Stimulated activated CD4-positive, alpha-beta T cell treated with anti-CD3 and anti-CD28 coated beads, Interleukin-15, amount 100 ng/mL, for 1 hour (primary cell): ENCODE measurements at places on chromosomes 16 and 17.

- no peak for DNase-seq
Observed at GRCh38 chr17:54662978-54663876, 237.4 kb upstream of the TOM1L1 start.

GRCh38 chr17:50326831-50327364, 19.0 kb upstream of the XYLT2 start:
- DNase-seq = no peak

GRCh38 chr17:986322-986929, 6.8 kb upstream of the NXN start:
- DNase-seq = no peak

DNA sequence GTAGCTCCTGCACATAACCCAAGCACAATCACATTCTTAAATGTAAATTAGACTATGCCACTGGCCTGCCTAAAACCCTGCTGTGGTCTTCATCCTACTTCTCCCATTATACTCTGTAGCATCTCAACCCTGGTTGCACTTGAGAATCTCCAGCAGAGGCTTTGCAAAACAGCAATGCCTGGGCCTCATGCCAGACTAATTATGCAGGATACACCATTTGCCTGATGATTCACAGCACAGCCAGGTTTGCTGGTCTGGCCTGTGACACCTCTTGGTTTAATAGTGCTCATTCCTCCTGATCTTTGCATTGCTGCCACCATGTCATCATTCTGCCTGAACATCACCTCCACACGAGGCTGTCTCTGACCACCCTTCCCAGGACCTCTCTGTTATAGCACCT, 491.9 kb upstream of the TOM1L1 start:
- DNase-seq = no peak

GRCh38 chr16:88558457-88559442, 11.5 kb upstream of the ZC3H18 start:
- no peak for DNase-seq

DNA sequence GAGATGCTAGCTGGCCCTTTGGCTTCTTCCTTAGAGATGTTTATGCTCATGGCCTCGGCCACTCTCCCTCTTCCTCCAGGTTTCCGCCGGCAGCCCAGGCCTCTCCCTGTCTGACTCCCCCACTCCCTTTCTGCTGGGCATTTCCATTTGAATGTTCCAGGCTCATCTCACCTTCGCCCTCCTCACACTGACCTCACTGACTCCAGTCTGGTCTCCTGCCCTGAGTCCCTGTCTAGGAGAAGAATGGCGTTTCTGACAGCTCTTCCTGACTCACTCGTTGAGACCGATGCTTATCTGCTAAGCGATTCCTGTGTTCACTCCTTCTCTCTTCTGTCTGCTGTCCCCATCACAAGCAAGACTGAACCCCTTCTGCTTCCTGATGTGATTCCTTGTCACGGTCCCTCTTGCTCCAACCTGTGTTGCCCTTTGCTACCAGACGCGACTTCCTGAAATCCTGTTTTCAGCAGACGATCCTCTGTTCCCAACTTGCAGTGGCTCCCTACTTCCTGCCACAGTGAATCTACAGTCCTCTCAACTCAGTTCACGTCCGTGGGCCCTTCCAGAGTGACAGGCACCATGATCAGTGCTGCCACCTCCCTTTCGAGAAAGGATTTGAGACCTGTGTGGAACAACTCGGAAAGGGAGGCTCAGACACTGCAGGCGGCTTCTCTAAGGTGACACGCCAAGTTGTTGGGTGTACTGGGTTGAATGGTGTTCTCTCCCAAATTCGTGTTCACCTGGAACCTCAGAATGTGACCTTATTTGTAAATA, 176.4 kb downstream of the MSI2 start:
- DNase-seq = no peak

- DNase-seq = no peak
Observed at GRCh38 chr17:79799538-79800324, 2.9 kb upstream of the CBX8 start.

GRCh38 chr17:72452286-72453173, 331.7 kb downstream of the SOX9 start:
- DNase-seq = no peak

DNA sequence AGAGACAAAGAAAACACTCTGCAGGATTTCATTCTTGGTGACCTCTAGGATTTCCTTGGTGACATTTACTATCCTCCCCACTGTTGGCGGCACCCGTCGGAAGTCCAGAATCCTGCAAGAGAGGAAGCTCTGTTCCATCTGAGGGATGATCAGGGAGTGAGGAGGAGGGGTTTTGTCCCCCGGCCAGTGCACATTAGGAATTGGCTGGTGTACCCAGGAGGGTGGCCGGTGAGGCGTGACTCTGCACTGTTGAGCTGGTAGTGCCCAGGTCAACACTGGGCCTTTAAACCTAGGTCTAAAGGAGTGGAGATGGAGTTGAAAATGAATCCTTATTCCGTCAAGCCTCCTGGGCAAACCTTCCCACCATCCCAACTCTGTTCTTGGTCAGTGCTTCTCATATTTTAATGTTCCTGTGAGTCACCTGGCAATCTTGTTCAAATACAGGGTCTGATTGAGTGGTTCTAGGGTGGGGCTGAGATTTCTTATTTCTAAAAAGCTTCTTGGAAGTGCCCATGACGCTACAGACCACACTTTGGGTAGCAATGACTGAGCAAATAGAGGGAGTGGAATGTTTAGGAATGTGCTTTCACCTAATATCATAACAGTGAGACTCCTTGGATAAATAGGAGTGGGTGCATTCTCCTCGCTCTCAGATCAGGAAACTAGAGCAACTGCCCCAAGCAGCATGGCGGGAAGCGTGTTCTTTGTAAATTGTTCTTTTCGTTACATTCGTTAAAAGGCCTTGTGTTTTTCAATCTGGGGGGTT, 30.7 kb downstream of the PRKAR1A start:
- DNase-seq = no peak

DNA sequence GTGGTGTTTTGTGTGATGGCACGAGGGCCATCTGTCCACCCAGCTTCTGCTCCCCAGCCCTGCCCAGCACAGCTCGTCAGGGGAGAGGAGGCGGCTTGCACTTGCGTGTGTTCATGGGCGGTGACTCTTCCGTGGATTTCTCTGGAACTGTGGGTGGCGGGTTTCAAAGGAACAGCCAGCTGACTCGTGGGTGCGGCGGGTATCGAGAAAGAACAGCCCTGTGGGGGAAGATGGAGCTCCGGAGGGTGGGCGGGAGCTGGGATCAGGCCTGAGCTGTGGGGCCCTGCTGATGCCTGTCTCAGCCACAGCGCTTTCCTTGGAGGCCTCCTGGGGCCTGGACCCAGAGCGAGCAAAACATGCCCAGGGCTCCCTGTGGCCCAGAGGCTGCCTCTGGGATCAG, 13.2 kb downstream of the NAGPA start:
- no peak for DNase-seq

DNA sequence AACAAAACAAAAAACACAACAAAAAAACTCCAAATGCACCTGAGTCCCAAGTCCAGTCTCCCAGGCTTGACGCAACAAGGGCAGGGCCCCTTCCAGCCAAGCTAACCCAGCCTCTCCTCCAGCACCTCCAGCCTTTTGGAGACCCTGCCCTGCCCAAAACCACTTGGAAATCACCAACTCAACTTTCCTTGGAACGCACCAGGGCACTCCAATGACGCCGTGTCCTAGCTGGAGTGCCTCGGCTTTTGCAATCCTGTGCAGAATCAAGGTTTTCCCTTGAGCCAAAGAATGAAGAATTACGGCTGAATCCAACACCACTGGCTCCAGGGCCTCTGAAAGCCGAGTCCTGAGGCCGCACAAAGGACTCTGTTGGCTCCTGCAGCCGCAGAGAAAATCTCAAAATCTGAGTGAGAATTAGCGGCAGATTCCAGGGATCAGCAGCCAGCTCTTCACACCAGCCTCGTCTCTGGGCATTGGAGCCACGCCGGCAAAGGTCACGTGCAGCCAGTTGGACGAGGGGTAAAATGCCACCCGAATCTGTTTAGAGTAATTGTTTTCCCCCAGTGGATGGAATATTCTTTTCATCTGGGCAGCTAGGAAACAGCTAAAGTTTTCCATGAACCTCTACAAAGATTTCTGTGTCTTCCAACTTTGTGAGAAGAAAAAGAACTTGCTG, 9.7 kb upstream of the BAIAP2 start:
- DNase-seq = no peak

DNA sequence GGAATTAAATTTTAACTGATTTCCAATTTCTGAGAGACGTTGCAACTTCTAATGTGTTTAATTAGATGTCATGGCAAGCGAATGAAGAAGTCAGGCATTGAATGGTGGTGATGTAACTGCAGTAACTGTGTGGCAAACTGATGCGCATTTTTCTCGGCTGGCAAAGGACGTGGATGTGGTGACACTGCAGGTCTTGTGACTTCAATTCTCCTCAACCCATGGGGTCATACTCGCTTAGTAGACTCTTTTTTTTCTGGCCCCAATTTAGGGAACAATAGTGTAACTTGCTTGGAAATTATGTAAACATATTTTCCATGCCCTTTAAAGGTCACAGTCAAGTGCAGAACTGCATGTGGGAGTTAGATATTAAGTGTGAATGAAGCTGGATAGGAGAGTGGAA, 1.9 kb upstream of the FAM20A start:
- DNase-seq = no peak

DNA sequence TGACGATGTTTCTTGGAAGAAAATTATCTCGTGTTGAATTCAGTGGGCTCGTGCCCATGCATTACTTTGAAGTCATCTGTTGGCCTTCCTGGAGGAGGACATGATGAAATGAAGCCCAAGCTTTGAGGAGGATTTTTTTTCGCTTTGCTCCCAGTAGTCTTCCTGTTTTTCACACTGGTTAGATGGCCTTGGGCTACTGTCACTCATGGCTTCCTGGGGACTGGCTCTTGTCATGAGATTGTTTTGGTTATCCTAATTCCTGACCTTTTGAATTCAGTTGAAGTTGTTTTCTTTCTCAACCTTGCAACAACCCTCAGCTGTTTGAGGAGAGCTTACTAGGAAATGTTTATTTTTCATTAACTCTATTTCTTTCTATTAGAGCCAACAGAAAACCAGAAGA, 430.7 kb downstream of the HS3ST3B1 start:
- no peak for DNase-seq

DNA sequence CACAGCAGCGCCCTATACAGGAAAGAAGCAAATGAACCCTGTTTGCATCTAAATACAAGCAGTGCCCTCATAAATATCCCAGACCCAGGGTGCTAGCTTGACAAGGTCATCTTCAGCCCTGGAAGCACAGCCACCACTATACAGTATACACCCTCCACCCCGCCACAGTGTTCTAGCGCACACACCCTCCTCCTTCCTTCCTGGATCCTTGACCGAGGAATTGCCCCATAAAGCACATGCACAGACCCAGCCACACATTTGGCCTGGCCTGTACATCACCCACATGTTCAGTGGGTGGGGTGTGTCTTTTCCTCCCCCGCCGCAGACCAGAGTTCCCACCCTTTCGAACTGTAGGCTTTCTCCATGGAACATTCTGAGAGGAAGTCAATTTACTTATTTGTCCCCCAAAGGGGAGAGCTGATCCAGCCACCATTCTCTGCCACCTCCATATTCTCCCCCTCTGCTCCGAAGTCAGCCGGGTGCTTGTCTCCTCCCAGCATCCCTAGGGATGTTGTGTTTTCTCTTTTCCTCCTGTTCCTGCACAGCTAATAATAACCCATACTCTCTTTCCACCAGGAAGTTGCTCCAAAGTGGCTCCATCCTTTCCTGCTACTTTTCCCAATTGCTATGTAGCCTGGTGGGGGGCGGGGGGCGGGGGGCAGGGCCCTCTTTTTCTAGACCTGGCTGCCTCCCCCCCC, 6.6 kb downstream of the ABI3 start:
- no peak for DNase-seq

DNA sequence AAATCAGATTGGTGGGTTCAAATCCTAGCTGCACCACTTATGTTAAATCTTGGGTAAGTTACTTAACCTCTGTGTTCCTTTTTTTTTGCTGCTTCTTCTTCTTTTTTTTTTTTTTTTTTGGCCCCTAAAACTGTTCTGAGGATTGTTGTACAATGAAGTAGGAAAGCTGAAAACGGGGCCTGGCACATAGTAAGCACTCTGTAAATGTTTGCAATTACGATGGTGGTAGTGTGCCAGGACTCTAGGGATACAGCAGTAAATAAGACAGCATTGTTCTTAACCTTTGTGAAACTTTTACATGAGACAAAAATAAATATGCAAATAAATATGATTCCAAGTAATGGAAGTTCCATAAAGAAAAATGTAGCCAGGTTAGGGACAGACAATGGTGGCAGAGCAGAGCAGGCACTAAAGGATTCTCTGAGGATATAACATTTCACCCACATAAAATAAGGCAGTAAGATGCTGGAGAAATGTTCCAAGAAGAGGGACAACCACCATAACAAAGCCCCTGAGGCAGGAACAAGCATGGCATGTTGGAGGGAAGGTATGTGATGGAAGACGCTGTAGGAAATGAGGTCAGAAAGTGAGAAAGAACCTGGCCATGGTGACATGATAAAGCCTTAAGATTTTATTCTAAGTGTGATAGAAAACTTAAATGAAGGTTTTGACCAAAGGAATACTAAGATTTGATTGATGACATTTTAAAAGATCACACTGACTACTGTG, 127.3 kb downstream of the NLK start:
- DNase-seq = no peak

- no peak for DNase-seq
Observed at GRCh38 chr16:82013139-82013538, 1.9 kb upstream of the SDR42E1 start.

DNA sequence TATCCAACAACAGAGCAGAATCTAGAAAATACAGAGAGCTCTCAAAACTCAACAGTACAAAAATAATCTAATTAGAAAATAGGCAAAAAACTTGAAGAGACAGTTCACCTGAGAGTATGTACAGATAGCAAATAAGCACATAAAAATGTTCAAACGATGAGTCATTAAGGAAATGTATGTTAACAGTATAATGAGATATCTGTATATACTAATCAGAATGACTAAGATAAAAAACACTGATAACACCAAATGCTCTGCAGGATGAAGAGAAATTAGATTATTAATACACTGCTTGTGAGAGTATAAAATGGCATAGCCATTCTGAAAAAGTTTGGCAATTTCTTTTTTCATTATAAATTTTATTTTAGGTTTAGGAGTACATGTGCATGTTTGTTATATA, 1307.6 kb upstream of the GOT2 start:
- no peak for DNase-seq

DNA sequence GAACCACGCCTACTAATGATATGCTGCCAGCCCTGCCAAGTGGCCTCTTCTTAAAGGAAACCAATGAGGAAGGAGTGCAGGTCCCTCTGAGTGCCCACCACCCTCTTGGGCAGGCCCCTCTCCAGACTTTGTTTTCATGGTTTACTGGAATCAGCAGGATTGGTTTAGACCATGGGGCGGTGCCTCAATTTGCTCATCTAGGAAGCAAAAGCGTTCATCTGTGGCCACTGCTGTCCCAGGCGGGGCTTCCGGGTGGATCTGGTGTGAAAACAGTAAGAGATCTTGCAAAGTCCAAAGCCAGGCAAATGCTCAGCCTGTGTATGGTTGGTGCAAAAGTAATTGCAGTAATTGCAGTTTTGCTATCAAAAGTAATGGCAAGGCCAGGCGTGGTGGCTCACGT, 71.3 kb downstream of the AMFR start:
- DNase-seq = no peak

GRCh38 chr16:68365167-68365817, 54.5 kb downstream of the PRMT7 start:
- DNase-seq = no peak
